ENCODE measurements at places on chromosomes 3 and 15.

DNA sequence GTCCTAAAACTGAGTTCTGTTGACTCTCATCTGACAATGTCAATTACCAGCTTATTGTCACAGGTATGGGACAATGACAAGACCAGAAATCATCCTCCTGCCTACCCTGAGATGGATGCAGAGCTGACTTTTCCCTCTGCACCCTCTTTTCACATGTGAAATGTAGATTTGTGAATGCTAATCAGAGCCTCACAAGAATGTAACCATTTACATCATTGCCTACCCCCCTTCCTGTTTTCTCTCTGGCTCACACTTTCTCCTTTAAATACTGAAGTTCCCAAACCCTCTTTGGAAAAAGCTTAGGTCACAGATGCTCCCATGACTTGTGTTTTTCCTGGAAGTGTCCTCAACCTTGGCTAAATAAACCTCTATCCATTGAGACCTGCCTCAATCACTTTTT is 228.2 kb downstream of the MYRIP start:
- no peak for DNase-seq

DNA sequence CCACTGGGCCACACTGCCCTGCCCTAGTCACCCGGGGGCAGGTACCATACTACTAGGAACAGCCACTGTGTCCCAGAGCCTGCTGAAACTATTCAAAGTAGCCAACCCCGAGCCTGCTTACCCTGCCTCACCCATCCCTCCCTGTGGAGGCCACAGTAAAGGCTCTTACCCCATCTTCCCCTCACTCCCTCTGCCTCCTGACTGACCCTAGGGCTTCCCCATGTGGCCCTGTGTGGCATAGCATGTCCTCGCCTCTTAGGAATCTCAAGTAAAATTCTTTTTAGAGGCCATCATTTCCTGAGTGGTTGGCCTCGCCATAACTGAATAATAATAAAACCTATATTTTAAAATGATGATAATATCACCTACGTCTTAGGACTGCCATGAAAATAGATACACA is 112.2 kb upstream of the SLC6A11 start:
- DNase-seq = no peak

DNA sequence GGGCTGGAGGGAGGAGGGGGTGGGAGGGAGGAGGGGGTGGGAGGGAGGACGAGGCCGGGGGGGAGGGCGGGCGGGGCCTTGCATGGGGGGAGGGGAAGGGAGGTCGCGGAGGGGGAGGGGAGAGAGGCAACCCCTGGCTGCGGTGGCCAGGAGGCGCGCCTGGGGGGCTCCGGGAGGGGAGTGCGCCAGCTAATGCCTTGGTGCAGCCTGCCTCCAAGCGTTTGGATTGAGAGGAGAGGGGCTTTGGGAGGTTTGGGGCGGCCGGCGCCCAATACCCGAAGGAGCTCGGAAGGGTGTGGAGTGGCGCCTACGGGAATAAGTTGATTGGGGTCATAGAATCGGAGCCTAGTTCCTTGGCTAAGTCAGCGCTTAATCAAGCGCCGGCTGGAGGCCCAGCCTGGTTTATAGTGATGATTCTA is 557 bp downstream of the TFG start:
- DNase-seq = no peak

- no peak for DNase-seq
Observed at GRCh38 chr3:169886671-169887070, 16.9 kb upstream of the LRRC31 start.

- DNase-seq = no peak
Observed at GRCh38 chr3:169060037-169060436, 603.5 kb downstream of the MECOM start.

- DNase-seq = no peak
Observed at GRCh38 chr3:117349566-117349965, 640.0 kb downstream of the TUSC7 start.

DNA sequence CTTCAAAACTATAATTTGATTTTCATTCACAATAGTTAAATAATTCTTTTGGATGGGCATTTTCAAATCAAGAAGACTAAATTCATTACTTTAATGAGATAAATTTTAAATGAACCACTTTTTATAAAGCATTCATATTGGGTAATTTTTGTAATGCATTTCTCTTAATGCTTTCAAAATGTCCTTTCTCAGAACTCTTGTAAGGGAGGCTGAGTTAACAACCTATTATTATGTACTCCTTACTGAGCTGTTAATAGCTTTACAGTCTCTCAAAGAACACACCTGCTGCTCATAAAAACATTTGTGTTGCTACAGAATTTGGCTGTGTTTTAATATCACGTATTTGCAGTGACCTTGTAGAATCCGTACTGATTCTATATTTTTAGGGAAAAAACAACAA is 334.0 kb upstream of the ARL6 start:
- DNase-seq = no peak

DNA sequence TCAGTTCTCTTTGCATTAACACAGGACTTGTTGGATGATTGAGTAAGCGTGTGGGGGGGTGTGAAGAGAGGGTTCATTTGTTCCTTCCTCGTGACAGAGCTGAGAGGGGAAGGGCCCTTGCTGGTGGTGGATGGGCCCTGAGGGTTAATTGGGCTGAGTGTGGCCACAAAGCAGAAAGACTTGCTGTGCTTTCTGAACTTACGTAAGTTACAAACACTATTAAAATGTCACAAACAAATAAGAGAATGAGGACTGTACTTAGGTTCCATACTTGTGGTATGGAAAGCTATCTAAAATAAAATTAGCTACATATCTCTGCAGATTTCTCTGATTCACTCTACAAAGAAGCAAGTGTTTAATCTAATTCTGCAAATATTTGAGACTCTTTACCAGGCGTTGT is 231.3 kb downstream of the LPP start:
- DNase-seq = no peak

- DNase-seq = no peak
Observed at GRCh38 chr15:57614241-57614640, 22.5 kb downstream of the MYZAP start.

DNA sequence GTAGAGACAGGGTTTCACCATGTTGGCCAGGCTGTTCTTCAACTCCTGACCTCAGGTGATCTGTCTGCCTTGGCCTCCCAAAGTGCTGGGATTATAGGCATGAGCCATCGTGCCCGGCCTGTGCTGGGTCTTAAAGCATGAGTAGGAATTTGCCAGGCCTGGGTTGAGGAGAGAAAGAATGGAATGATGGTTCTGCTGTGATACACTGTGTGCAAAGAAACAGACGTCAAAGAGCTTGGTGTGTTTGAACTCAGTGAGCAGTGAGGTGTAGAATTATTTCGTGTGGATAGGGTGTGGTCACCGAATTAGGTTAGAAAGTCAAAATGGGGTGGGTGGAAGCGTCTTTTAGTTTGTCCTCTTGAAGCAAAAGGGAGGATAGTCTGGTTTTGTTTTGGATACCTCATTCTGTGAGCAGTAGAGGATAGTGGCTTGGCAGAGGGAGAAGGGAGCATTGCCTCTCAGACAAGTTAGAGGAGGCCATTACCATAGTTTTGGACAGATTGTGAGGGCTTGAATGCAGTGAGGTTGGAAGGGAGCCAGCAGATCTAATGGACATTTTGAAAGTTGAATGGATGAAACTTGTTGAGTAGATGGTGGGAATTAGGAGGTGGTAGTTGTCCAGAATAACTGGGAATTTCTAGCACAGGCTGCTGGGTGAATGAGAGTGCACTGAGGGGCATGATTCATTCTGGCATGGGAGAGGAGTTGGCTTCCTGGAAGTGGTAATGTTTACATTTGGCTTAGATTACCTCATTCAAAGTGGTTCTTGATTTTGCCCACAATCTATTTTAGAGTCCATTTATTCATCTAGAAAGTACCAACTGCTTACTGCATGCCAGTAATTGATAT is 27.2 kb downstream of the AKAP13 start:
- DNase-seq = peak; percentile 71

Data from RWPE2 (cell line).